NCI-H1417 treated with DMSO at 0.1 percent for 48 hours (cell line): ENCODE measurements at places on chromosomes 12 and 14.

DNA sequence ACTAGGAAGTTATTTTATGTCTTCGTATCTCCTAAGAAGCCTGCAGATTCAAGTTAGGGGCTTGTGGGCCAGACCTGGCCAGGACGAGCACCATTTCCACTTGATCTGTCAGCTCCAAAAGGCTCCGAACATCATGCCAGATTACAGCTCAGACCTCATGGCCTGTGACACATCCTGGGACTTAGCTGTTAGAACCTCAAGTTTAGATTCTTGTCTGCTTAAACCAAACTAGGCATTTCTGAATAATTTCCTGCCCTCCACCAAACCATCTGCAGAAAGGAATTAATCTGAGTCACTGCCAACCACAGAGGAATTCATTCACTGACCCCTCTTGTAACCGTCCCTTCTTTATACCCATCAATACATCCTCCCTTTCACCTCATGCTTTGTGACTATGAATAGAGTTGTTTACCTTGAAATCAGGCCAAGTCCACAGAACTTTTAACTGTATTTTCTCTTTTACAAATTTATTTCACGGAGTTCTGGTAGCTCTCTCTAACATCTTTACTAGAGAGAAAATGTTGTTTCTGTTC lies 120.3 kb downstream of the FBXL14 start:
- DNase-seq = no peak

DNA sequence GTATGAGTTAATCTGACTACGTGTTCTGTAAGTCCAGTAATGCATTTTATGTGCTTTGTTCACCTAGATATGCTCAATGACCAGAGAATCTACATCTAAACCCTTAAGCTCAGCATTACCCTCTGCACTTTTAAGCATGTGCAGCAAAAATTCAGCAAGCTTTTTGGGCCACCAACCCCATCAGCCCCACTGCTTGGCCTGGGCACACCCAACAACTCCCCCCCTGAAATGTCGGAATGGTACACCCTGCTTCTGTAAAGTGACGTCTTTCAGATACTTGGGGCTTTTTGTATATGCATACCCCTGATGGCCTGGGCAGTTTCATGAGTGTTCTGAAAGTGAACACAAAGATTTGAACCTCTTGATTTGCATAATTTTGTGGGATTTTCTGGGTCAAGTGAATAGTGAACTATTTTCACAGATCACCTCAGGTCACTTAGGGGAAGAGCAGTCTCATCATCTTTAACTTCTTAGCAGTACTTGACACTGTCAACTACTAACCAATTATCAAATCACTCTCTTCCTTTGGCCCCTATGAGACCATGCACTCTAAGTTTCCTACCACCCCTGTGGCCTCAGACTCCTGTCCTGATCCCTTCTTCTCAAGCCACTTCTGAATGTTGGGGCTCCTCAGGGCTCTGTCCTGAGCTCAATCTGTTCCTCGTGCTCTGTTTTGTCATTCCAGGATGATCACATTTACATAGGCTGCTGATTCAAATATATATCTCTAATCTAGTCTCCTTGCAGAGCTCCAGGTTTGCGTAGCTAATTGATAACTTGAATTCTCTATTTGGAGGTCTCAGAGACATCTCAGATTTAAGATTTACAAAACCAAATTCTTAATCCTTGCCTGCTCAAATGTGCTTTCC lies 36.3 kb upstream of the PPM1A start:
- DNase-seq = no peak

DNA sequence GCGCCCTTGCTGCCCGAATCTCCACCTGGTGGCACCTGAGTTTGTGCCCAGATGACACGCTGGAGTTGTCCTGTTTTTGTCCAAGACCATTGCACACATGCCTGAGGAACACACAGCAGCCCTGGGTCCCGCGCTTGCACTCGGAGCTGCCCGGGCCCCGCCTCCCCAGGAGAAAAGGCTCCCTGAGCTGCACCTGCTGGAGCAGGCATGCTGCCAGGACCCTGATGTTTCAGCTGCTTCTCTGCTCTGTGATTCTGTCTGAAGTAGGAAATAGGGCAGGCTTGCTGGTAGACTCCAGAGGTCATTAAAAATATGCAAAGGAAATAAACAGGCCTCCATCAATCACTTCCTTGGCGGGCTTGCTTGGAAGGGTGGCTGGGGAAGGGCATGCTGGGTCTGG lies 271.6 kb downstream of the CACNA1C start:
- DNase-seq = peak; percentile 49

DNA sequence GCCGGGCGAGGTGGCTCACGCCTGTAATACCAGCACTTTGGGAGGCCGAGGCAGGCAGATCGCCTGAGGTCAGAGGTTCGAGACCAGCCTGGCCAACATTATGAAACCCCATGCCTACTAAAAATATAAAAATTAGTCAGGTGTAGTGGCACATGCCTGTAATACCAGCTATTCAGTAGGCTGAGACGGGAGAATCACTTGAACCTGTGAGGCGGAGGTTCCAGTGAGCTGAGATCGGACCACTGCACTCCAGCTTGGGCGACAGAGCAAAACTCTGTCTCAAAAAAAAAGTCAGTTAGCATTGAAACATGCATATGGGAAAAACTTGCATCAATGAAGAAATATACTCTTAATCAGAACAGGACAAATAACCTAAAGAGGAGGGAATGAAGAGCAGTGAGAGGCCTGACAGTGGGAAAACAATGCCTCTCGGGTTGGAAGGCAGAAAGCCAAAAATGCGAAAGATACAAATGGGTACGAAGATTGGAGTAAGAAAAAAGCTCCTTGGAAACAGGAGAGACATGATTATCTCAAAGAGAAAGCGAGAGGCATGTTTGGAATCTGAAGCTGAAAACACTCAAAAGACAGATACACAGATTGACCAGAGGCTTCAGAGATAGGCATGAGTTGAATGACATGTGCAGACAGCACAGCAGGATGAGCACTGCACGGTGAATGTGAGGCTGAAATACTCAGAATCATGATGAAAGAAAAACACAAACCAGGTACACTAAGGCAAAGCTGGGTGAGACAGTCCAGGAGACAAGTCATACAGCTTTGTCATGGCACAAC lies 30.6 kb downstream of the RESF1 start:
- DNase-seq = no peak

DNA sequence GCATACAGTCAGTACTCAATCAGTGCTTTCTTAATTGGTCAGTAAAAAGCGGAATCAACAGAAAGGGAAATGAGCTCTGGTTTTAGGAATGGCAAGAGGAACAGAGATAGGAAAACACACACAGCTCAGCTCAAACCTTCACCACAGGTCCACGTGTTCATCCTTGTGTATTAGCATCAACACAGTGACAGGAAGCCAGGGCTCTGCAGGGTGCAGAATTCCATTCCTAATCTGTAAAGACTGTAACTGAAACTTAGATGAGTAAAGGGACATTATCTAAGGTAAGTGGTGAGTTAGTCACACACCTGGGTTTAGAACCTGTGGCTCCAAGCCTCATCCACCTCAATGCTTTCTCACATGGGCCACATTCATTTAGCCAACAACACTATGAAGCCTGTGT lies 1242.2 kb upstream of the TMEM132C start:
- no peak for DNase-seq

DNA sequence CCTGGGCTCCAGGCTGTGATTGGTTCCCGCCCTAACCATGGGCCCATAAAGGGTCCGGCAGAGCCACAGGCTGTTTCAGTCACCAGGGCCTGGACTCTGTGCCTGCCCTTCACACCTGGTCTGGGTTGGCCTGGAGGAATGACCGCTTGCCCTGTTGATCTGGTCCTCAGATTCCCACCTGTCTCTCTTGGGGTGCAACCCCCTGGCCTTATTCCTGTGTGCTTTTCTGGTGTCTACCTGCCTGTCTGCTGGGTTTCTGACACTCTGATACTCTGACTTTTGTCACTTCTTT lies 2.9 kb upstream of the KRT83 start:
- DNase-seq = no peak

DNA sequence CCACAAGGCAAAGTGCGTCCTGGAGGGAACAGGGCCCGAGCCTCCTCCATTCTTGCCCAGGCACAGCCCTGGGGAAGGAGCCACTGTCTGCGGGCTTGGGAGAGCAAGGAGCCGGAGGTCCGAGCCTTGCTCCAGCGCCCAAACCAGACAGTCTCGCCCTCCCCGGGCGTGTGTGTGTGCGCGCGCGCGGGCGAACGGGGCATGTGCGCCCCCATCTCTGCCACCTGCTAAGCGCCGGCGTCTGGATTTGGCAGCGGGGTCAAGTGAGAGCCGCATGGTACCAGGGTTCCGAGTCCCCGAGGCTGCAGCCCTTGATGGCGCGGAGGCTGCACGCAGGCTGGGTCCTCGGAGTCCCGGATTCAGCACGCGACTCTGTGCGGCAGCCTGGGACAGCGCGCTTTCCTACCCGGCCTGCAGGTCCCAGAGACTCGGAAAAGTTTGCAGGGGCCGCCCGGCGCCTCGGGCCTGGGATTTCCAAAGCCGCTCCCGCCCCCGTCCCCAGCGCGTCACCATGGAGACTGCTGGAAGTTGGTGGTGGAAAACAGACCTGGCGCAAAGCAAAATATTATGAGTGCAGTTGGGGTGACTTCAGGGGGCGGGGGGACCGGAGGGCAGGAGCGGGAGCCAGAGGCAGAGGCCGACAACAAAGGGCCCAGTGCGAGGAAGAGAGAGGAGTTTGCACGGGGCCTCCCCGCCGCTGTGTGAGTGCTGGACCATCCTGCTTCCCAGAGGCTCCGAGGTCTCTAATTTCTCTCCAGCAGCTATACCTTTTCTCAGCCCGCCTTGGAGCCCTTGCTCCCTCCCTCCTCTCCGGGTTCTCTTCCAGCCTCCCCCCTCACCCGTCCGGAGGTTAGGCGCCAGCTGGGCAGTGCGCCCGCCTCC lies 4.2 kb downstream of the RFX4 start:
- no peak for DNase-seq

DNA sequence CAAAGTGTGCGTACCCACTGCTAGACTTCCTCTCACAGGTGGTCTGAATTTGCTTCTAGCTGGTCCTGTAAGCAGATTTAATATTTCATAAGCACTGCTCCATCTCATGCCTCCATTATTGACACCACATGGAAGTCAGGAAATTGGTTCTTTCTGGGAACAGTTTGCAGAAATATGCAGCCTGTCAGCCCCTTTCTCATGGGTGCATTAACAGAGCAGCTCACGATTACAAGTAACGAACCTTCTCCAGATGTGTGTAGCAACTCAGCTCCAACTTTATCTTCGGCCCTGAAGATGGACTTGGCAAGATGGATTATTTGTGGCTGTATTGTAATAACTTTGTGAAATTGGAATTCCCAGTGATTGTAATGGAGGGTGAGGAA lies 214.5 kb upstream of the DDHD1 start:
- DNase-seq = no peak

- no peak for DNase-seq
Observed at GRCh38 chr12:98803468-98804209, 158.5 kb downstream of the APAF1 start.

DNA sequence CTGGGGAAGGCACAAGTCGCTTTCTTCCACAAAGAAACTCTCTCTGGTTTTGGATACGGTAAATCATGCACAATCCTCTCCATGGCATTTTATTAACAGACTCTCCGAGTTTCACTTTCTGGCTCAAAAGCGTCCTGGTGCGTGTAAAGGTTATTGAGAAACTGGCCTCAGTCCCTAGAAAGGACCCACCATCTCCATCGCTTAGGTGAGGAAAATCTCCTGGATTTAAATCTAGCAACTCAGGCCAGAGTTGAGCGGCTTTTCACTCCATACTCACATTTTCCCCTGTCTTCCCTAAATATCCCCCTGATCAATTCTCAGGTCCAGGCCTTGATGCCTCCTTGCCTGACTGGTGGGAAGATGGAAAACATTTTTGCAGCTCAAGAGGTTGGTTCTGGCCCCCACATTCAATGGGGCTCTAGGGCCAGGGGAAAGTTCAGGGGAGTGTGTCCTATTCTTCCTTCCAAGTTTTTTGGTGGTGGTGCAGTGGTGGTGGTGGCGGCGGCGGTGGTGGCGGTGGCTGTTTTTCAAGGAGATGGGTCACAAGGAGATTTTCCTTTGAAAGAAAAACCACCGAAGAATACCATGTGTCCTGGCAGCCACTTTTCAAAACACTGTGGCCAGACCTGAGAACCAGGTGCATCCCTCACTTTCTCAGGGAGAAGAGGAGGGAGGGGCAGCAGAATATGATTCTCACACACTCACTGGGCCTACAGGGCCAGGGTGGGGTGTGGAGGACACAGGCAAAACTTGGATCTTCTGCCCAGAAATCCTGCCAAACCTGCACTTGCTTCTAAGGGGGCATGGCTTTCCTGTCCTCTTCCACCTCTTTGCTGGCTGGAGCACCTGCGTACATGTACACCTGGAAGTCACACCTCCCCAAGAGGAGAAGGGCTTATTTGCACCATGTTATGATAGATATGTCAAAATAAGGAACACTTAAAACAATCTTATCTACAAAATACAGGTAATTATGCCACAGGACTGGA lies 46.7 kb upstream of the PNMA1 start:
- no peak for DNase-seq

DNA sequence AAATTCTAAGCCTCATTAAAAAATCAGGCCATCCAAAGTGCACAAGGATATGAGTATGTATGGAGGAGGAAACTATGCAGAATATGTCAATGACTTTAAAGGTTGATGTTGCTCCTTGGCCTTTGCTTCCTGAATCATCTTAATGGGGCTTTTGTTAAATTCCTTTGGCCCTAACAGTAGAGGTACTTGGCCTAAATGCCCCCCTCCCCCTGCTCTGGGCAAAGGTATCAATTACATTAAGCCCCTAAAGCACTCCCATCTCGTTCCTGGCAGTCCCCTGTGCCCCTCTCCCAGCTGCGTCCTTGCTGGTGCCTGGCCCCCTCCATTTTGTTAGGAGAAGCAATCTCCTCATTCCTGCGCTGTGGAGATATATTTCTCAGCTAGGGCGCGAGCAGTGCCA lies 4.8 kb downstream of the COPZ1 start:
- DNase-seq = no peak

DNA sequence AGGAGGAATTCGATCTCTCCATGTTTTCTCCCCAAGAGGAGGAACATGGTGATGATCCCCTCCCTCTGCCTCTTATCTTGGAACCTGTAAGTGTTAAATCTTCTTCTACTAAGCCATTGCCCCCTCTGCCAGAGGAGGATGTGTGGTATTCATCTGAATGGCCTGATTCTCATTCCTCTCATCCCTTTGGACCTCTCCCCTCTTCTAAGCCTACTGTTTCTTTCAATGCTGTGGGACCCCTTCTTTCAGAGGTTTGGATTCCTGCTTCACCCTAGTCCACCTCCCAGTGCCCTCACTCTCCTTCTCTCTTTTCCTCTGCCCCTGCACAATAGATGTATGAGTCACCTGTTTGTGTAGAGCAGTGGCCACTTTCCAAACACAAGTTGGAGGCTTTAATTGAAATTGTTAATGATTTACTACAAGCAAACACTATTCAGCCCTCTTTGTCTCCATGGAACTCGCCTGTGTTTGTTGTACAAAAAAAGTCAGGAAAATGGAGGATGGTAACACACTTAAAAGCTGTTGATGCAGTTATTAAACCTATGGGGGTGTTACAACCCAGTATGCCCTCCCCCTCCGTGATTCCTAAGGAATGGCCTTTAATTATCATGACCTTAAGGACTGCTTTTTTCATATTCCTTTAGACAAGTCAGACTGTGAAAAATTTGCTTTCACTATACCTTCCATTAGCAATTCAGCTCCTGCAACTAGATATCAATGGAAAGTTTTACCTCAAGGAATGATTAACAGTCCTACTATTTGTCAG lies 192.1 kb upstream of the ALG10B start:
- DNase-seq = no peak
